ENCODE measurements at places on chromosomes 7 and 10.

- DNase-seq: peak; percentile 12
Measured at GRCh38 chr7:136139417-136139816, 162.3 kb upstream of the MTPN start.

DNA sequence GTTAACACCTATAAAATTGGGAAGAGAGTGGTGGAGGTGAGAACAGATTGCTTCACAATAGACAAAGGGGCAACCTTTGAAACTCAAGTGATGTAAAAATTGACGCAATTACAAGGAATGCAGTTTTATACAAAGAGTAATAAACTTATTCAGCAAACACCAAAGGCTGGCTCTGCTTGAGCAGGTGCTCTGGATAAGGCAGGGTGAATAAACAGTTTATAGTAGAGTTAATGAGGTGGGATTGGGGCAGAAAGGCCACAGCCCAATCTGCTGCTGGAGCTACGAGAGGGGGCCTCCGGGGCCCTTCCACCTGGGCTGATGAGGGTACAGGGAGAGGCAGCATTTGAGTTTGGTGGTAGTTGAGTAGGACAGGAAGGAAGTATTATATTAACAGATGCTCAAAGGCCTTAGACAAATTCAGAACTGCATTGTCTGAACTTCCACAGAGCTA is 6.0 kb downstream of the MUC12 start:
- no peak for DNase-seq

DNA sequence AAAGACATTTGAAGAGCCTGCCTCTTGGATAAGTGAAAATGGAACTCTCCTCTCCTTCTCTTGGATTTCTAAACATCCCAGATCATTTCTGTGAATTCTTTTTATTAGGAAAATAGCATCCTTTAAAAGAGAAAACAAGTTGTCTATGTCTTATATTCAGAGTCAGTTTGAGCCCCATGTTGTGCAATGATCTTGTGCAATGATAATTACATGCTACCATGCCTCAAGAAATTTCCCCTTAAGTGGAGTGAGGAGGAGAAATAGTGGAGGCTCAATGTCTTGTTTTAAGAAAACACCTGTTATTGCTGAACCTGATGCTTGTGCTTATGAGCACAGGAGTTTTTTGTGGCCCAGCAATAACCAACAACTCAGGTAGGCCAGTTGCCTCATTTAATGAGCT is 103.6 kb downstream of the NPSR1 start:
- no peak for DNase-seq

- DNase-seq: no peak
Measured at GRCh38 chr7:94697035-94697974, 41.4 kb upstream of the SGCE start.

- DNase-seq: peak; percentile 32
Measured at GRCh38 chr7:137935884-137936508, 65.9 kb downstream of the CREB3L2 start.

- no peak for DNase-seq
Measured at GRCh38 chr7:47044625-47045024, 537.3 kb downstream of the TNS3 start.

GRCh38 chr7:27182861-27183681 is 2.0 kb downstream of the HOXA11 start:
- no peak for DNase-seq

GRCh38 chr7:138727336-138728099 is 26.4 kb upstream of the SVOPL start:
- no peak for DNase-seq

DNA sequence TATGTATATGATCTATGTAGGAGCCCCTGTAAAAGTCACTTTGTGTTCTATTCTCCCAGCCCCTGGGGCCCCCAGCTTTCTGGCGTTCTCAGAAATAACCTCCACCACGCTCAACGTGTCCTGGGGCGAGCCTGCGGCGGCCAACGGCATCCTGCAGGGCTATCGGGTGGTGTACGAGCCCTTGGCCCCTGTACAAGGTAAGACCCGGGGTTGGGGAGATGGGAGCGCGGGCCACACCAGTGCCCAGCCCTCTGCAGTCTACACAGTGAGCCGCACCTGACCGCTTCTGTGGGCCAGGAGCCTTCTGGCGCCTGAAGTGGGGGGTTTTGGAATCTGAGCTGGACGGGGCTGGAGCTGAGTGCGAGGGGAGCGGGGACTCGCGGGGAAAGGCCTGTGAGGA is 472.1 kb upstream of the FOXK1 start:
- no peak for DNase-seq

- DNase-seq: no peak
Measured at GRCh38 chr10:11279314-11279713, 261.6 kb downstream of the CELF2 start.

GRCh38 chr10:22853906-22854447 is 73.9 kb upstream of the ARMC3 start:
- no peak for DNase-seq

DNA sequence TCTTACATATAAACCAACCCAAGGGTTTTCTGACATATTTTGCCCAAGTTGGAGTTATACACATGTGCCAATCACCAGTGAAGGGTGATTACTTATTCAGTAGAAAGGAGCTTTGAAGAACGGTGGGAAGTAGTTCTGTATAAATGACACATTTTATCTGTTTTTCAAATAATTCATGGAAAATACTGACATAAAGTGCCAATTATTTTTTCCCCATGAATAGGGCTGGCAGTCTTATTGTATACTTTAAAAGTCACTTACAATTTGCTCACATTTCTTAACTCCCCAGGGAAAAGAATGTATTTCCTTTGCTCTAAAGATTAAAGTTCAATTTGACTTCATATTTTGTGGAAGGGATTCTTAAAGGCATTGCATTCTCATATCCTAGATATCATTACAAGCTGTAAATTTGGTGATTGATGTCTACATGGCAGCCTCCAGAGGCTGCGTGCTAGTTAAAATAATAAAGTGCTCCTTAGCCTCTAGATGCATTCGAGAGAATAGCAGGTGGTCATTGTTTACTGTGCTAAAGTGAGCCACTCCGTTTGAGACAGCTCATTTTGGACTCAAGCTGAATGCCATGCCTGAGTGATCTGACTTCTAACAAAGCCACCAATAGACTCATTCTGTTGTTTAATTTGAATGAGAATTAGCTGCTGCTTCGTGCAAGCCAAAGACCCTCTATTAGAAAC is 148.8 kb upstream of the NRP1 start:
- DNase-seq: no peak

DNA sequence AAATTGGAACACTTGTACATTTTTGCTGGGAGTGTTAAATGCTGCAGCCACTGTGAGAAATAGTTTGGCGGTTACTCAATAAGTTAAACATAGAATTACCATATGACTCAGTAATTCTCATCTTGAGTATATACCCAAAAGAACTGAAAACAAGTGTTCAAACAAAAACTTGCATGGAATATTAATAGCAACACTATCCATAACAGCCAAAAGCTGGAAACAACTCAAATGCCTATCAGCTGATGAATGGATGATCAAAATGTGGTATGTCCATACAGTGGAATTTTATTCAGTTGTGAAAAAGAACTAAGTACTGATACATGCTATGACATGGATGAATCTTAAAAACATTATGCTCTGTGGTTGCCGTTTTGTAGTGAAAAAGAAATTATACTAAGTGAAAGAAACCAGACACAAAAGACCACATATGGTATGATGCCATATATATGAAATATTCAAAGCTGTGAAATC is 63.0 kb upstream of the SP4 start:
- DNase-seq: peak; percentile 65

GRCh38 chr10:30437031-30437841 is 3.3 kb downstream of the MAP3K8 start:
- peak; percentile 81 for DNase-seq

DNA sequence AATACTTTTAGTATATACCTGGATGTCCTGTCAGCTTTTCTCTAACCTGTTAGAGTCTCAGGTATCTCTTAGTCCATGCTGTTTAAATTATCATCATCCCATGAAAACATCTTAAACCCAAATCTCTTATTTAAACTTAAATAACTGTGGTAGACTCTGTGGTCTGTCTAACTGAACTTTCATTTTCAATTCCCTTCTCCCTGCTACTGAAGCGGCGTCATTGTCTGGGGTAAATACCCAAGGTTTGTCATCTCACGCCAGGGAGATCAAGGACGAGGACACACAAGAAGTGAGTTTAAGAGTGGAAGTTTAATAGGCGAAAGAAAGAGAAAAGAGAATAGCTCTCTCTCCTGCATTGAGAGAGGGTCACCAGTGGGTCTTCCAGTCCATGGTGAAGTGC is 804.4 kb upstream of the CELF2 start:
- DNase-seq: no peak

DNA sequence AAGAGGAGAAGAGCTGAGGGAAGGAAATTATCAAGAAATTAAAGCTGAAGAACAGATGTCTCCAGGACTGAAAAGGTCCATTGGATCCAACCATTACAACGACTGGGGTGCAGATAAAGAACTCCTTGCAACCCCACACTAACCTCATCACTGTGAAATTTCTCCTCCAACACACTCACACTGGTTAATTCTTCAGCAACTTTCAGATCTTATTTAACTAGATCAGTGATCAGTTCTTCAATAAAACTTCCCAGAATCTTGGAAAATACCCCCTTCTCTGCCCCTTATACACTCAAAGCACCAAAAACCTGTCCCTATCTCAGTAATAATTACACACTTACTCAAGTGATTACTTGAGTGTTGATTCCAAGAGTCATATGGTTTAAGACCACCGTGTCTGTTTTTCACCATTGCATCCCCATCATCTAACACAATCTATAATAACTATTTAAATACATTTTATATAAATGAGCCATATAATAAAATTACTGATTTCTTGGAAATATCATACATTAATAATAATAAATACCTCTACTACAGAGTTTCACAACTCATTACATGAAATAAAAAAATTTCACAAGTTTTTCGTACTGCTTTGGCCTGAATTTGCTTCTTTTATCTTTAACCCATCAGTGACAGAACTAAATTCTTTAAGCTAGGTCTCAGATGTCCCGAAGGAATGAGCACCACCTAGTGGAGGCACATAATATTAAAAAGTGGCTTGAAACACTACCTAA is 123.7 kb downstream of the MPP7 start:
- DNase-seq: peak; percentile 75

DNA sequence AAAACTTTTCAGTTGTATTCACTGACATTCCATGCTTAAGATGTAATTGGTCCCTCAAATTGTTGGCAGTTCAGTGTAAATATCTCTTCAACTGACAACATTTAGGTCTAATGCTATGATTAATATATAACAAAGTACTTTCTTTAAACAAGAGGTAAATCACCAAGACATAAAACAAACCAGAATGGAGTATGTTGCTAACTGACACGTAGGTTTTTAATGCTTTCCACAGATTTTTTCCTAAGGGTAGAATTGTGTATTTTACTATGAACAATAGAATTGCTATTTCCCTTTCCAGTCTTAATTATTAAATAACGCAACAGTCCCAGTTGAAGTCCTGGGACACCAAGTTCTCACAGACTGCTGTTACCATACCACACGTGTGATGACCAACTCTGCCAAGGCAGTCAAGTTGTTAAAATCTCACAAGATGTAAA is 4.1 kb downstream of the JCAD start:
- DNase-seq: no peak

DNA sequence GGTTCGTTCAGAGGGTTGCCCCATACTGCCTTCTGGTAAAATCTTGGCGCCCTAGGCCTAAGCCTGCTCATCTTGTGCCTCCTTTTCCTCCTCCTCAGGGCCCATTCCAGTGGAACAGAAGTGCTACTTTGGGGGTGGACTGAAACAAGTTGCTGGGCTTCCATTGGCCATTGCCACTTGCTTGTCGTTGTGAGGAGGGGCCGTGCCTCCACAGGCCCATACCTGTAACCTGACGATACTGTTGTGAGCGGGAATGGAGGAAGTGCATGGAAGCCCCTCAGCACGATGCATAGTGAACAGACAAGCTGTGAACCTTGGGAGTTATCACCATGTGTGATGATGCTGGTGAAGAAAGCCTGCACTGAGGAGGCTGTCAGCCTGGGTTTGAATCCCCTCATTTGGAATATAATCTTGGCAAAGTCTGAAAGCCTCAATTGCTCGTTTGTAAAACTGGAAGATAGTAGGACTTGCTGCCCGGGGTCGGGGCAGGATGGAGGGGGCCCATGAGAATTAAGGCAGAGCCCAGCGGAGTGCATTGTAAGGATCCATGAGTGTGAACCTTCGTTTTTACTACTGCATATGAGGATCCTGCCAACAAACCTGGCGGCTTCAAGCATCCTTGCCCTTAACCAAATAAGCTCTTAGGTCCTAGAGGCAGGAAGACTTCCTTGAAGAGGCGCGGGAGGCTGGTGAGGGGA is 671 bp upstream of the PAPSS2 start:
- no peak for DNase-seq

DNA sequence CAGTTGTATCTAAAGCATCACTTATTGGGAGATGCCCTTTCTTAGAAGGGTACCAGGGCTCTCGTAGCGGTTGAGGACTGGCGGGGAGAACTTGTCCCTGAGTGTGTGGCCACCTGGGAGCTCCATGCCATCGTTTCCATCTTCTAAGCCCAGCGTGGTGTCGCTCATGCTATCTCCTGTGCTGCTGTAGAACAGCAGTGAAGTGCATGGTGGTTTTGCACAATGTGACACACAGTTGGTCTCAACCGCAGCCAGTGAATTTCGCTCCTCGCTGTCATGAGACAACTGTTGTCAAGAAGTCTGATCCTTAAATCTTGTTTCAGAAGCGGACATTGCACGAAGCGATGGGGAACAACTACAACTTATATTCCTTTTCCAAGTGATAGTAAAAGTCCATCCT is 283.4 kb downstream of the GRID1 start:
- no peak for DNase-seq

- no peak for DNase-seq
Measured at GRCh38 chr10:110017052-110017451, 9.3 kb downstream of the ADD3 start.

- DNase-seq: peak; percentile 63
Measured at GRCh38 chr10:22491931-22492615, 146.8 kb downstream of the SPAG6 start.

- DNase-seq: no peak
Measured at GRCh38 chr7:108266491-108266890, 136.3 kb upstream of the LAMB4 start.

- DNase-seq: no peak
Measured at GRCh38 chr10:123666318-123667236, at the start of gene GPR26. Gene GPR26 (plus strand): TSS chr10:123666355. CDS start chr10:123666408, 53 bp downstream.

DNA sequence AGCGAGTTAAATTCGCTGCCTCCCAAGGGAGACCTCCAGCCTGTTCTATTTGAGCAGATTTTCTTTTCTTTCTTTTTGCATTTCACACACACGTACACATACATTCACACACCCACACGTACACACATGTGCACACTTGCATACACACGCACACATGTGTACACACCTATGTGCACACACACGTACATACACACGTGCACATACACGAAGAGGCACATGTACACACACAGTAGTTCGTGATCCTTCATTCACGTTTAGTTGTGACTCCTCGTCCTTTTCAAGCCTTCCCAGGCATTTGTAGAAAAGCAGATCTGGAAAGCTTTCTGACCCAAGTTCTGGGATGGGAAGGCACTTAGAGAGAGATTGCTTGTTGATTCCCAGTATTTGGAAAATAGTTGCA is 290.8 kb upstream of the COBL start:
- no peak for DNase-seq
